ENCODE measurements at places on chromosomes 3 and 15.

GRCh38 chr3:153595186-153595815, 433.3 kb downstream of the RAP2B start:
- peak; percentile 32 for DNase-seq

- DNase-seq, result no peak
Measured at GRCh38 chr3:168648321-168648720, 552.6 kb upstream of the GOLIM4 start.

DNA sequence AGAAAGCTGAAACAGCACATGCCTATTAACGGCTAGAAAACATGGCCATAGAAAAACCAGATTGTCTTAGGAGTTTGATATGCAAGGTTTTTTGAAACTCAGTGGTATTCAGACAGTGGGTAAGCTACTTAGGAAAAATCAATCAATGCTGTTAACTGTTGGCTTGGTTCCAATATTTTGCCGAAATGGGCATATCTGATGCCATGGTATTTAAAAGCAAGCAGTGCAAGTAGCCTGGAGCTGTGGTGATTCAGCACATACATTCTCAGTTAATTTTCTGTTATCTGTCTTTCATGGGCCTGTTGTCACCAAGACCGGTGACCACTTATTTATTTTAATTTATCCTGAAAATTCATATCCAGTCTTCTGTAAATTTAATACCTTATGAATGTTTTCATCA, 17.3 kb upstream of the SUCNR1 start:
- no peak for DNase-seq

- no peak for DNase-seq
Measured at GRCh38 chr3:111812701-111813100, 46.4 kb upstream of the PHLDB2 start.

DNA sequence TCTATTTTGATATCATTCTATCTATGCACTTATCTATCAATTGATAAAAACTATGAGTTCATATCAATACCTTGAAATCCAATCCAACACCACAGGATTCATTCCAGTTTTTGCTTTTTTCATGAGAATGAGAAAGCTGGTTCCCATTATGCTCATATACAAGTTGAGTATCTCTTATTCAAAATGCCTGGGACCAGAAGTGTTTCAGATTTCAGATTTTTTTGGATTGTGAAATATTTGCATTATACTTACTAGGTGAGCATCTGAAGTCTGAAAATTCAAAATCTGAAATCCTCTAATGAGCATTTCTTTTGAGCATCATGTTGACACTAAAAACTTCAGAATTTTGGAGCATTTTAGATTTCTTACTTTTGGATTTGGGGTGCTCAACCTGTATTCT, 67.8 kb upstream of the DCBLD2 start:
- DNase-seq, result no peak

DNA sequence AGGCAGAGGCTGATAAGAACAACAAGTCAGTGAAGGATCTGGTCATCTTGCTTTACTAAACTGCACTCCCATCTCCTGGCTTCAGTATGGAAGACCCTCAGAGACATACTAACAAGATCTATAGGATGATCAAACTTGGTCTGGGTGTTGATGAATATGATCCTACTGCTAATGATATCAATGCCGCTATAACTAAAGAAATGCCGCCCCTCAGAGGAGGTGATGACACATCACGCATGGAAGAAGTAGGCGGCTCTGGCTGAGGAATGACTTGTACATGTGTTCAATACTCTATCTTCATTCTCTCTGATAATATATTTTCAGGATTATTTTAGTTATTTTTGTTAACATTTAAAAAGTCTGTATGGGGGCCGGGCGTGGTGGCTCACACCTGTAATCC, 17.5 kb upstream of the EIF2B5 start:
- DNase-seq, result no peak

DNA sequence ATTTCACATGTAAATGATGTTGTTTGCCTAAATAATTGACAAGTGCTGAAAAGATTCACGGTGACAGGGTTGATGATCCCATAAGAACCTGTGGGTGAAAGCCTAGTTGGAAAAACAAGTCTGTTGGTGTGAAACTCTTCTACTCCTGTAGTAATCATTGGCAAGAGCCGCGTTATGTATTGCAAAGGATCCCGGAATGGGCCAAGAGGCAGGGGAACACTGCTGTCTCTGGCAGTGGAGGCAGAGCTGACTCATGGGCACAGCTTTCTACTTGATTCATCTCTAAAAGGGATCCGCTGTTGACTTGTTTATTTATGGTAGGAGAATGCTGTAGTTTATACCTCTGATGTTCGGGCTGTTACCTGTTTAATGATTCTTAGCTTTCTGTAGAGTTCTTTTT, 63.1 kb downstream of the MAP6D1 start:
- no peak for DNase-seq

DNA sequence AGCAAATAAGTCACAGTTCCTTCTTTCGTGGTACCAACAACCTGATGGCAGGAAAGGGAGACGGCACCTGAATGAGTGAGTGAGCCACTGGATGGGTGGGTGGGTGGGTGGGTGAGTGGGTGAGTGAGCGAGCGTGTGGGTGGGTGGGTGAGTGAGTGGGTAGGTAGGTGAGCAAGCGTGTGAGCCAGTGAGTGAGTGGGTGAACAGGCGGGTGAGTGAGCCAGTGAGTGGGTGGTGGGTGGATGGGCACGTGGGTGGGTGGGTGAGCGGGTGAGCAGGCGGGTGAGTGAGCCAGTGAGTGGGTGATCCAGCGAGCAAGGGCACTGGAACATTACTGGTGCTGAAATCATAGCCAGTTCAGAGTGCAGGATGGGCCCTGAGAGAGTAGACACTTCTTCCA, 152.8 kb downstream of the MEGF11 start:
- no peak for DNase-seq

DNA sequence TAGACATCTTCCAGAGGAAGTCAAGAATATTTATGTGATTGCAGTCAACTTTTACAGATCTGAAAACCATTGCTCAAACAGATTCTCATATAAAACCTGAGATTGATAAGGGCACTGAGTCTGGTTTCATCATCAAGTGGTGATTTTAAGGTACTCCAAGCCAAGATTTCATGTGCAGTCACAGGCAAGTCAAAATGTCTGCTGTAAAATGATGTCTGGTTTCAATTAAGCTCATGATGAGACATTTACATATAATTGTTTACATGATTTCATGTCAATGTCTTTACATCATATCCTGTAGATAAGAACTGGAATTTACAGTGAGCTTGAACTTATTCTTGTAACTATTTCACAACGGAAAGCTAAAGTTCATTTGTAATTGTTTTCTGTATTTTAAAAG, 1215.5 kb downstream of the ROBO2 start:
- no peak for DNase-seq

- DNase-seq, result no peak
Measured at GRCh38 chr3:71778353-71778752, 6.6 kb downstream of the PROK2 start.

DNA sequence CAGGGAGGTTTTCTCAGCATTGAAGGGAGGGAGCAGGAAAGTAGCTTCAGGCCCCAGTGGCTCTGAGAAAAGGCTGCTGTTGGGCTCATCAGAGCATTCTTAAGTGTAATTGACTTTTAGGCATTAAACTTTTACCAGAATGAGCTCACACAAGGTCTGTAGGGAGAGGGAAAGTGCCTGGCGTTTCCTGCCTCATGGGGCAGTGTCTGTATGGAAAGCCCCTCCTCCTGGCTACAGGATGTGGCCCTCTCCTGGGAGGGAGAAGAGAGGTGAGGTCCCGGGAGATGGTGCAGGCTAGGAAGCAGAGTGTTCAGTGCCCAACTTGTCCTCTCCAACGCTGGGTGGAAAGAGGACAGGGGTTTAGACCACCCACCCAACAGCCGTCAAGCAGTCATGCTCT, 21.3 kb upstream of the SCN10A start:
- no peak for DNase-seq

DNA sequence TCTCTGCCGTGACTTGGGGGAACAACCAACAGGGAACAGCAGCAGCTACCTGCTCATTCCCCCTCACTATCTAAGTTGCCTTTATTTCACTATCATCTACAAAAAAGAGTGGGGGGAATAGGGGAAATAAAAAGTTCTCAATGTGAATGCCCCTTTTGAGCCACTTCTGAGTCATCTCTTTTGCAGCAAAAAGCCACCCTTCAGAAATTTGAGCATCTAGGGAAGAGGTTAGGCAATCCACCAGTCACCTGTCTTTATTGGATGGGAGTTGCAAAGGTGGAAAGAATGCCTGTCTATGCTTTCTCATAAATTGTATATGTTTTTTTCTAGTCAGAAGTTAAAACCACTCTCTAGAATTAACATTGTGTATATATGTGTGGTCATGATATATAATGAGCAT, 41.1 kb downstream of the GPD1L start:
- no peak for DNase-seq

DNA sequence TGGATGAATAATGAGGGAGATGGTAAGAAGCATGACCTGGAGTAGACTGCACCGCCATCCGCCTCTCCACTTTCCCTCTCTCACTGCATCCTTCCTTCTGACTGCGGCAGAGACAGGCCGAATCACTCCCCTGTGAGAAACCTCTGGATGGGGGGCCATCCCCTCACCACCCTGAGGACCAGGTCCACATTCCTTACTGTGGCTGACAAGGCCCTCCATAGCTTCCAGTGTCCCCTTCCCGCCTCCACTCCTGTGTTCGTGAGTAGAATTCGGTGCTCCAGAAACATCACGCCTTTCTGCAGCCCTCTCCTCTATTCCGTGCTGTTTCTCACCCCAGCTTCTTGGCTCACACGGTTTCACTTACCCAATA, 2.8 kb downstream of the PIGZ start:
- DNase-seq, result no peak

GRCh38 chr15:99963096-99963825, 230.0 kb upstream of the LYSMD4 start:
- no peak for DNase-seq

GRCh38 chr15:51401872-51402517, 60.5 kb downstream of the GLDN start:
- peak; percentile 21 for DNase-seq

DNA sequence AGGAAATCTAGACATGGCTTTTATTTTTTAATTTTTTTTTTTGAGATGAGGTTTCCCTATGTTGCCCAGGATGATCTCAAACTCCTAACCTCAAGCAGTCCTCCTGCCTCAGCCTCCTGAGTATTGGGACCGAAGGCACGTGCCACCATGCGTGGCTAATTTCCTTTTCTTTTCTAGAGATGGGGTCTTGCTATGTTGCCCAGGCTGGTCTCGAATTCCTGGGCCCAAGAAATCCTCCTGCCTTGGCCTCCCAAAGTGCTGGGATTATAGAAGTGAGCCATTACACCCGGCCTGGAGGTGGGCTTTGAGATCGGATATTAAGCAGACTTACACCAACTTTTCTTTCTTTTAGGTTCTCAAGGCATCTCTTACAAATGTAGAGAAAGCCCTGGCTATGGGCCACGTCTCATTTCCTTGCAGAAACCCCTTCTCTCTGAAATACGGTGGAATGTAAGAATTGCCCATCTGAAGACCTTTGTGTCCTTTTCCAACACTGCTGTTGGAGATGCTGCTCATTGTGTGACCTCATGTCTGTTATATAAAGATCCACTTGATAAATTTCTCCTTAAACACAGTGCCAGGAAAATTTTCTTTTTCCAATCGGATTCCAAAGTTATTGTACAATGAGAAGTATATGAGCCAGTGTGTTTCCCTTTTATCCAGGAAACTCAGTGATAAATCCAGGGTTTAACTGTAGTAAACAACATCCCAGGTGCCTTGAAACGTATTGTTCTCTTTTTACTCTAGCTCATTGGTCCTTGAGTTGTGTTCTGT, 36.8 kb upstream of the CFAP161 start:
- DNase-seq, result peak; percentile 32

GRCh38 chr3:45553469-45553974, 41.0 kb upstream of the LIMD1 start:
- DNase-seq, result peak; percentile 92

GRCh38 chr3:176147251-176147650, 1050.0 kb downstream of the TBL1XR1 start:
- DNase-seq, result peak; percentile 30

GRCh38 chr15:88759872-88760271, 43.4 kb upstream of the ACAN start:
- DNase-seq, result no peak

DNA sequence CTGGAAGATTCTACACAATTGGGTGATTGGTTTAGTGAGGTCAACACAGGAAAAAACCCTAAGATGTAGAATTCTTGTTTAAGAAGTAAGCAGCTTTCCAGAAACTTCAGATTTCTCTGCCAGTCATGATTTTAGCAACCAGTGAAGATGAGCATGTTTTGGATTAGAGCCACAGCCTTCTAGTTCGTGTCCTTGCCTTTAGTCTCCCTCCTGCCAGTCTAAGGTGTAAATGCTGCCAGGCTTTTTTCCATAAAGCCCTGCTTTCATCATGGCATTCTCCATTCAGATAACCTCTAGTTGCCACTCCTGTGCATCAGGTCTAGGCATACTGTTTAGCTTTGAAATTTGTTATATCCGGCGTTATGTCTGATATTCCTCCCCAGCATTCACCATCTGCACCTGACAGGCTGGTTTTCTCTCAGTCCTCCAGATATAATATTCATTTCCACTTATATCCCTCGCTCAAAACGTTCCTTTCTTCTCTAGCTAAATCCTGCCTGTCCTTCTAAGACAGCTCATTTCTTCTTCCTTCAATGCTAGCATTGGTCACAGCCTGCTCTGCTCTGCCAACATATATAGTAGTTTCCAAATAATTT, 37.4 kb downstream of the SYN2 start:
- no peak for DNase-seq

- DNase-seq, result no peak
Measured at GRCh38 chr3:69866988-69867720, 127.9 kb downstream of the MITF start.

GRCh38 chr15:34334672-34335071, 2.9 kb downstream of the SLC12A6 start:
- DNase-seq, result no peak

GRCh38 chr15:42314818-42315217, 41.6 kb upstream of the TMEM87A start:
- no peak for DNase-seq

DNA sequence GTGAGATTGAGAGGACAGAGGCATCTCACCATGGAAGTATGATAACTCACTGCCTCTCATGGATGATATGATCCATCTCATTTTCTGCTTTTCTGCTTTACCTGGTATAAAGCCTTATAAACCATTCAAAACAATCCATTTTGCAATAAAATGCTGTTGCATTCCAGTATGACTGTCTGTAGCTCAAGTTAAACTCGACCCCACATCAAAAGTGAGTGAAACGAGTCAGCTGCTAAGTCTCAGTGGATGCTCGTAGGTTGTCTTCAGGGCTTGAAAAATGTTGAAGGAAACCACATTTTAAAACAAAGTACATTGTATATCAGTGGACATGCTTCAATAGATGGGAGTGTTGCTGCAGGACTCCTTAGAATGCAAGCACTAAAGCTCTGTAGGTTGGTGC, 839.0 kb downstream of the TUSC7 start:
- no peak for DNase-seq

All from tongue (tissue), 3 donors.